ENCODE measurements at places on chromosomes 2 and 18.

GRCh38 chr2:127599211-127599610 lies 46.7 kb upstream of the GPR17 start:
- no peak for DNase-seq

- no peak for DNase-seq
Measured at GRCh38 chr2:124289060-124289459, 264.0 kb downstream of the CNTNAP5 start.

DNA sequence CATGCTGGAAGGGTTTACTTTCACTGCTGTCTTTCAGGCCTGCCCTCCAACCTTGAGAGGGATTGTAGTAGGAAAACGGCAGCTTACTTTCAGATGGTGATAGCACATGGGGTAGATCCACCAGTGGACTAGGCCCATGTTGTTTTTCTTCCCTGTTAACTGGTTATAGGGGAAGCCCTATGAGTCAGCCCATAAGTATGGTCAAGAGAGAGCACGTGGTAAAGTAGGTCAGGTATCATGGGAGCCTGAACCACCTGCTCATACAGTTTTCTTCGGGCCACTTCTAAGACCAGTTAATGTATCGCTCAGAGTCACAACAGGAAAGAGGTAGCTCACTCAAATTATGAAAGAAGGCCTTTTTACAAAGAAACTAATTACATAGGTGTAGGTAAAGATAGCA lies 33.0 kb downstream of the PDK1 start:
- no peak for DNase-seq

- DNase-seq = no peak
Measured at GRCh38 chr2:174972924-174973323, 32.3 kb downstream of the CHN1 start.

DNA sequence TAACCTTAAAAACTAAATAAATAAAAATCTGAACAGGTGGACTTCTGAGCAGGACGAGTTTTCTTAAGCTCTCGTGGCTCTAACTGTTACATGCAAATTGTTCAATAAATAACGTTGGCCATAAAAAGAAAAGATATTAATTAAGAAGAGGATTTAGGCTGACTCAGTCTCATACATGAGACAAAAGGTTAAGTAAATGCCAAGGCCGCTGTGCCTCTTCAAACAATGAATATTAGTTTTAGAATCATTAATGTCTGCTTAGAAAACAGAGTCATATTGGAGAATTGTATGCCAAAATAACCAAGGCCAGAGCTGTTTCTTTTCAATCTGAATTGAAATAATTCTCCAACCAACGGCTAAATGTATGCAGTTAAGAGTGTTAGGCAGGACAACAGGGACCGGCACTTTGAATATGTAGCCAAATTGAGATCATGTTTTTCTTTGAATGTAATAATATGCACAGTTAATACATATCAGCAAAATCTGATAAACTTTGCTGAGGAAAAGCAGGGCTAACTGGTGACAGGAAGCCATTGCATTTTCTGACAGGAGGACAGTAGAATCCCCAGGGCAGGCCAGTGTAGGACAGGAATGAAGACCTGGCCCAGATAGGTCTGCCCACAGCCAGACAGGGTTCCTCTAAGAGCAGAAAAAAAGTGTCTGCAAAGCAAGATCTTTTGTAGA lies 1041.4 kb upstream of the FANCL start:
- no peak for DNase-seq

GRCh38 chr18:26458526-26459232 lies 89.7 kb downstream of the KCTD1 start:
- DNase-seq = no peak

DNA sequence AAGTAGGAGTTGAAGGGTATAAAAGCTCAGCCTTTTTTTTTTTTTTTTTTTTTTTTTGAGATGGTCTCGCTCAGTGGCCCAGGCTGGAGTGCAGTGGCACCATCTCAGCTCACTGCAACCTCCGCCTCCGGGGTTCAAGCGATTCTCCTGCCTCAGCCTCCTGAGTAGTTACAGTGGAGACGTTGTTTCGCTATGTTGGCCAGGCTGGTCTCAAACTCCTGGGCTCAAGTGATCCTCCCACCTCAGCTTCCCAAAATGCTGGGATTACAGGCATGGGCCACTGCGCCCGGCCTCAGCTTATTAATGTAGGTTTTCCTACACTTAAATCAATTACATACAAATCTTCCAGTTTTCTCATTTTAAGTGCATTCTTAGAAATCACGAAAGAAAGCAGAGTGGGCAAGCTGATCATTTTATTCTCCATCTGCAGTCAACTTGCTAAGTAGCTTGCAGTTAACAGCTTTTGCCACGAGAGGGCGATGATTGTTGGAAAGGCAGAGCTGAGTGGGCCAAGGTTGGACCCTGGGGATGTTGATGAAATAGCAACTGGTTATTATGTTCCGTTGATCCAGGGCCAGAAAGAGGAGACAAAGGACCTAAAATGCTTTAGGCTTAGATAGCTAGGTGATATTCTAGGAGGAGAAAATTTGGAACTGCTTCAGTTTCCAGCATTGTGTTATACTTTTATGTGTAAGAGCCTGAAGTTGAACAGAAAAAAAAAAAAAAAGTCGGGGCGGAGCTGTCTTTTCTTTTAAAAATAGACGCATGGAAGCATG lies 234.4 kb upstream of the EPAS1 start:
- DNase-seq = peak; percentile 38

DNA sequence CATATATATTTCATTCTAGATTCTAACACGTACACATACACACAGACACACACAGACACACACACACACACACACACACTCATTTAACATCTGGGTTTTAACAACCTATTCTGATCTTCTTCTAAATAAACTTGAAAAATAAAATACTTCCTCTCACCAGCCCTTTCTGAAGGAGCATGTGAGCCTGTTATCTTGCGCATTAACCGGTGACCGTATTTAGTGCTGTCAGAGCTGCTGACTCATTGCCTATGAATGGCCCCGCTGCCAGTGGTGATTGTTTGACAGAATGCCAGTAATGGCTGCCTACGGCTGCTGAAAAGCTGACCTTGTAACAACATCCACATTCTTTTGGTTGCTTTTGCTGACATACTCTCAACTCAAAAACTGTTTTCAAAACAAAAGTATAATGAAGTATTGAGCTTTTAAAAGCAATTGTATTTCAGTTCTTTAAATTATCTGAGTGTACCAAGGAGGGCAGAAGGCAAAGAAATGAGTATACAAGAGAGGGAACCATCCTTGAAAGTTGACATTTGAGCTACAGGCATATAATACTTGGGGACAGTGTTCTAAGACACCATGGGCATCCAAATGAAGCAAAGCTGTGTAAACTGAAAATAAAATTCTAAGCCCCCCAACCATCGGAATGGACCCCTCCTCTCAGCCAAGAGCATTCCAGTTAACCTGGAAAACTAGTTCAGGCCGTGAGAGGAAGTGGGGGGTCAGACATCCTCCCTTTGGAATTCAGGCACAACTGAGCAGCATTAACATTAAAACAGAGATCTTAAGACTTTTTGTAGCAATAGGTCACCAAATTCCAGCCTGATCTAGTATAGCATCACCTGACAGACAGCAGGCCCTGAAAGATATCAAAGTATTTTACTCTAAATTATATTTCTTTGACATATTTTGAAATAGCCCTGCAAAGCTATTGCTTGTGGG lies 50.2 kb upstream of the DTNA start:
- DNase-seq = peak; percentile 31

DNA sequence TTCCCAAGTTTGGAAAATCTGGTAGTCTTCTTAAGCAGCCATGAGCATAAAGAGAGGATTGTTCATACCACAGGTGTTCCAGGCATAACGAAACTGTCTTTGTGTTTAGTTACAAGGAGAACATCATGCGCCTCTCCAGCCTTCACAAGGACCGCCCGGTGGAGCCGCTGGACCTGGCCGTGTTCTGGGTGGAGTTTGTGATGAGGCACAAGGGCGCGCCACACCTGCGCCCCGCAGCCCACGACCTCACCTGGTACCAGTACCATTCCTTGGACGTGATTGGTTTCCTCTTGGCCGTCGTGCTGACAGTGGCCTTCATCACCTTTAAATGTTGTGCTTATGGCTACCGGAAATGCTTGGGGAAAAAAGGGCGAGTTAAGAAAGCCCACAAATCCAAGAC lies 6.0 kb upstream of the MROH2A start:
- no peak for DNase-seq

GRCh38 chr2:232913903-232914302 lies 43.8 kb downstream of the SNORC start:
- DNase-seq = no peak

DNA sequence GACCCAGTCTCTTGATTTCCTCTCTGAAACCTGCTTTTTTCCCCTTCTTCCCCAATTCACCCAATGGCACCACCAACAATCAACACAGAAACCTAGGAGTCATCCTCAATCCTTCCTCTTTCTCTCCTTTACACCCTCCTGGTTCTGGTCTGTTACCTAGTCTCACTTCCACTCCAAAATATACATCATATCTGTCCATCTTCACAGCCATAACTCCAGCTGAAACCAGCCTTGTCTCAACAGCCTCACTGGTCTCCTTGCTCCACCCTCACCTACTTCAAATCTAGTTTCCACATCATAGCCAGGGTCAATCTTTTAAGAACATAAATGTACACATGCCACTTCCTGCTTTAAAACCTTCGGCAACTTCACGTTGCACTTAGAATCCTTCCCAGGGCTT lies 11.8 kb upstream of the TWSG1 start:
- DNase-seq = no peak

DNA sequence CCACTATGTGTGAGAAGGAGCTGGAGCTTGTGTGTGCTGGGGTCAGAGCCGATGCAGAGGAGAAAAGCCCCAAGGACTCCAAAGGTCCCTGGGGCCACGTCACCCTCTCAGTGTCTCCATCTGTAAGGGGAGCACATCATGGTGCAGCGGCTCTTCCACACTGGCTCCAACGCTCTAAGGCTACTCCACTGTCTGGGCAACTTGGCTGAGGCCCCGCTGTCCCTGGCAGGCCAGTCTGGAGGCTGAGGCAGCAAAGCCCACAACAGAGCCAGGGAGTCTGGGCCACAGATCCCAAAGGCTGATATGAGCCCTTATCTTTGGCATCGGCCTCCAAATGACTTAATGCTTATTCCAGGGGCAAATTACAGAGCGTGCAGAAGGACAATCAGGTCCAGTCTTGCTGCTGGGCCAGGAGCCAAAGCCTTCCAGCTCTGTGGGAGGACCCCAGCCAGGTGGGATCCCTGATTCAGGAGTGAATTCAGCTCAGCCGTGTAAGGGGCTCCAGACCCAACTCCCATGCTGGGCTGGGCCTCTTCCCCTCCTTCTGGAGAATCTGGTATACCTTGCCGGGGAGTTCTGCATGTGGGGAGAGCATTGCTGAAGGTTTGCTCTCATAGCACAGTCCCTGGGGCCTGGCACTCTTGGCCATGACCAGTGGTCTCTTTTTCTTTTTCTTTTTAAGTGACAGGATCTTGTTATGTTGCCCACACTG lies 1.8 kb upstream of the DUSP2 start:
- DNase-seq = no peak

DNA sequence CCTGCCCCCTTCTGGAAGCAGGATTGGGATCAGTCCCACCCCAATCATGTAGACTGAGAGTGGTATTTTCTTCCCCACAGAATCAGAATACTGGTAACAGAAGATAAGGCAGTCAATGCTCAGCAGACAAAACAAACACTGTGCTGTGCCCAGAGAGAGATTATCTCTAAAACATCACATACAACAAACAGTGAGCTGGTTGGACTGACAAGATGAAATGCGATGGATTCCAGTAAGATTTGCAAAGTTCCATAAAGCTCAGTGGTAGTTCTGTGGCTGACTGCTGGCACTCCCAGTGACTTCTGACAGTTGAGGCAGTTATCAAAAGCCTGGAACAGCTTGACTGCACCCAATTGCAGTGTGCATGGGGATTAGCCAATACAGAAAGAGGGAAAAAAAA lies 311.5 kb upstream of the MGAT5 start:
- DNase-seq = no peak

GRCh38 chr2:164974221-164974620 lies 18.9 kb upstream of the SLC38A11 start:
- DNase-seq = no peak

- no peak for DNase-seq
Measured at GRCh38 chr18:48833701-48834412, 116.9 kb downstream of the SMAD7 start.

- DNase-seq = no peak
Measured at GRCh38 chr18:25759111-25759510, 331.3 kb downstream of the SS18 start.

DNA sequence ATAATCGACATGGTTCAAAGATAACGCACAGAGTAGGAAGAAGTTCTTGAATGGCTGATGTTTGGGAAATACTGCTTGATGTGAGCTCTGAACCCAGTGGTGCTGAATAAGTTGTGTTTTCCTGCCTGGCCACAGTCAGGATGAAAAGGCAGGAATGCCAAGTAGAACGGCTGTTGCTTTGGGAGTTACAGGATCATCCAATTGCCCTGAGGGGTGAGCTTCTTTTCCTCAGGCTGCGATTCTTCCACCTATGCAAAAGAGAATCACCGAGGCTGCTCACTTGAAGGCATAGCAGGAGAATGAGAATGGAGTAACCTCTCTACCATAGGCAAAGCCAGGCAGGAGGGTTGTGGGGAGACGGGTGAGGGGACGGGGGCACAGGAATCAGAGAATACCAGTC lies 14.4 kb upstream of the IGFBP2 start:
- no peak for DNase-seq

DNA sequence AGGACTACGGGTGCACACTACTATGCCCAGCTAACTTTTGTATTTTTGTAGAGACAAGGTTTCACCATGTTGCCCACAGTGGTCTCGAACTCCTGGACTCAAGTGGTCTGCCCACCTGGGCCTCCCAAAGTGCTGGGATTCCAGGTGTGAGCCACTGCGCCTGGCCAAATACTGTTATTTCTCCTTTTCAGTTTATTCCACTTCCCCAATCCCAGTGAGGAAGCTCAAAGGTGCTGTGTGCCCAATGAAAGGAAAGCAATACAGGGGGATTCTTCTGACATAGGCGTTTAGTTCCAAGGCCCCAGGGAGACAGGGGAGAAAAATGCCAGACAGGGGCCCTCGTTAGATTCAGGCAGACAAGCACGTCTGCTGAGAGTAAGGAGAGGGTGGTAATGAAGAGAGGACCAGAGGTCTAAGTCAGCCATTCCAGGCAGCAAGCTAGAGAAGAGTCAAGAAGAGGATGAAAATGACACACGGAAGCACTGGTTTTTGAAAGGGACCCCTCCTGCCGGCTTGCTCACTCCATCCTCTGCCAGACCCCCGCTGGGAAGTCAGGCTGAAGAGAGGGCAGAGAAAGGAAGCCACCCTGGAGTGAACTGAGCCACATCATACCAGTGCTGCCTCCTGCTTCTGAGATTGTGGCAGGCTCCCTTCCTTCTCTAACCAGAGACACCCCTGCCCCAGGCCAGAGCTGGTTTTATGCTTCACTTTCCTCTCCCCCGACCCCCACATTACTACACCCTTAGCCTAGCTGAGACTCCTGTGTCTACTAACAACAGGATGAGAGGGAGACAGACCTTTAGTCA lies 6.7 kb downstream of the INO80C start:
- DNase-seq = no peak
